ENCODE measurements at places on chromosomes 11 and 22.

GRCh38 chr22:40818192-40818746 lies 877 bp downstream of the SLC25A17 start:
- peak; percentile 6 for DNase-seq

GRCh38 chr11:4862447-4863236 lies 13.6 kb upstream of the OR51S1 start:
- DNase-seq: no peak

DNA sequence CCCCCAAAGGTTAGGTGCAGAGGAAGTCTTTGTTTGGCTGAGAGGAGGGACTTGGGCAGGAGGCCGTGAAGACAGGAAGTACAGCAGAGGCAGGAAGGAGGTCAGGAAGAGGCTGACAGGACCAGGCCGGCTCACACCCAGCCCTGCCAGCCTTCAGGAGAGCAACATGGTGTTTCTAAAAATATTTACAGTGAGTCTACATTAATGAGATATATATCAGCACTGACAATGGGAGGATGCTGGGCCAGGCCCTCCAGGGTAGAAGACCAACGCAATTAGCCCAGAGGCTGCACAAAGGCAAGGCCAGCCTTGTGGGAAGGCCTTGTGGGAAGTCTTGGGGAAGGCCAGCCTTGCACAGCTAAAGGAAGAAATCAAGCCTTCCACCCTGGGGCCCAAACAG lies 7.9 kb upstream of the APLNR start:
- no peak for DNase-seq

DNA sequence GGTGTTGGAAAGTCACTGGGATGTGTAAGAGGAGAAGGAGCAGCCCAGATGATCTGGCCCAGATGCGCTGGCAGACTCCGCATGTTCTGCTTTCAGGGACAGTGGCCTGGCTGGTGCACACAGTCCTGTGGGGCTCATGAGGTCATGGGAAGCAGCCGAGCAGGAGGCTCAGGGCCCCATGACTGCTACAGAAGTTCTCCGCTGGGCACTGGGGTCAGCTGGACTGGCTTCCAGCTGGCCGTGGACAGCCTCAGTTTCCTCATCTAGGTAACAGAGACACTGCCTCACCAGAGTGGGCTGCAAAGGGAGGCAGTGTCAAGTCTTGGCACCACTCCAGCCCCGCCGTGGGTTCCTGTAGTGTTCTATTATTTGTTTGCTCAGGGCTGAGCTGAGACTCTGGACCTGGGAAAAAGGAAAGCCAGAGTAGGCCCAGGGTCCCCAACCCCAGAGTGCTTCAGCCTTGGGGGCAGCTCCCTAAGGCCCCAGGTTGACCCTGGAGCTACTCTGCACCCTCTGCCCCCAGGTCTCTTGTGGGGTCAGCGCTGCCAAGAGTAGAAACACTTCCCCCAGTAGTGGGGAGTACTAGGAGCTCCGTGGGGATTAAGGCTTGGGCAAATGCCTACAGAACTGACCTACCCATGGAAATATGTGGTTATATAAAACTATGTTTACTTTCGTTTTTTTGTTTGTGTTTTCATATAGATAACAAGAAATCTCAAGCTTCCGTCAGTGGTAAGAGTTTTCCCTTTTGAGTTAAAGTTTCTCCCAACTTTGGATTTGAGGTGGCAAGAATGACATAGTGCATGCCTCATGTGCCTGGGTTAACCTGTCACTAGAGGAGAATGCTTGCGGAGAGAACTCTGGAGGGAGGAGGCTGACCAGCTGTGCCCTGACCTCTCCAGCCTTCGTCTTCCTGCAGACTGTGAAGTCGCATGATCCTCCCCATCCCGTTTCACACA lies 45.3 kb downstream of the MED15 start:
- DNase-seq: no peak

DNA sequence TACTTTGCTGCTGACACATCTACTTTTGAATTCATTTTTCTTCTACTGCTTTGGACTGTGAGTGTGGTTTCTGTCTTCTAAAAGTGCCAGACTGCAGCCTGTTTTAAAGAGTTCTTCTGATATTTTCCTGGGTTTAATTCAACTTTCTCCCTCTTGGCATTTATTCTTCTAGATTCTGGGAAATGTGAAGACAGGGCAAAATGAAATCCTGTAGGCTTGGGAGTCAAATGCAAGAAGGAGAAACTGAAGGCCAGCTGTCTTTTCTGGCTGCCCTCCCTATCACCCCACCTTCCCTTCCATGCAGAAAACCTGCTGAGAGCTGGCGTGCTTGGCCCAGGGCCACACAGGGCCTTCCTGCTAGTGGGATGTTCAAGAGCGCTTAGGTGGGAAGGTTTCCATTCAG lies 7.6 kb downstream of the ZNF70 start:
- no peak for DNase-seq

GRCh38 chr11:72724851-72725723 lies 27.1 kb downstream of the ARAP1 start:
- DNase-seq: peak; percentile 89

GRCh38 chr11:63609971-63610580 lies 4.2 kb downstream of the PLAAT3 start:
- DNase-seq: no peak

- DNase-seq: no peak
These were observed 112.1 kb downstream of the SLC1A2 start for GRCh38 chr11:35307221-35307621.

GRCh38 chr11:62613291-62613778 lies 278 bp downstream of the ROM1 start:
- no peak for DNase-seq

- DNase-seq: no peak
These were observed 17.4 kb downstream of the BMAL1 start for GRCh38 chr11:13294771-13295579.

- DNase-seq: no peak
These were observed 12.5 kb downstream of the SELENOO start for GRCh38 chr22:50213263-50213662.

DNA sequence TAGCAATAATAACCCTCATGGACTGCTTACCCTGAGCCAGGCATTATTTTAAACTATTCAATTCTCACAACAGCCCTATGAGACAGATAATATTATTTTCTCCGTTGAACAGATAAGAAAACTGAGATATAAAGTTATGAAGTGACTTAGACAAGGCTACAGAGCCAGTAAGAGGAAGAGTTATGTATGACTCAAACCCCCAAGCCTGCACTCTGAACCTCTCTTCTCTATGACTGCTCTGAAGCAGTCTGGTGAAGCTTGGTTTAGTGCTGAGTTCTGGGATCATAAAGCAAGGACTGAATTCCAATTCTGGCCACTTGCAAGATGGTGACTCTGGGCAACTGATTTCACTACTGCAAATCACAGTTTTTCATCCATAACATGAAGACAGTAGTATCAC lies 34.5 kb downstream of the TNKS1BP1 start:
- no peak for DNase-seq

DNA sequence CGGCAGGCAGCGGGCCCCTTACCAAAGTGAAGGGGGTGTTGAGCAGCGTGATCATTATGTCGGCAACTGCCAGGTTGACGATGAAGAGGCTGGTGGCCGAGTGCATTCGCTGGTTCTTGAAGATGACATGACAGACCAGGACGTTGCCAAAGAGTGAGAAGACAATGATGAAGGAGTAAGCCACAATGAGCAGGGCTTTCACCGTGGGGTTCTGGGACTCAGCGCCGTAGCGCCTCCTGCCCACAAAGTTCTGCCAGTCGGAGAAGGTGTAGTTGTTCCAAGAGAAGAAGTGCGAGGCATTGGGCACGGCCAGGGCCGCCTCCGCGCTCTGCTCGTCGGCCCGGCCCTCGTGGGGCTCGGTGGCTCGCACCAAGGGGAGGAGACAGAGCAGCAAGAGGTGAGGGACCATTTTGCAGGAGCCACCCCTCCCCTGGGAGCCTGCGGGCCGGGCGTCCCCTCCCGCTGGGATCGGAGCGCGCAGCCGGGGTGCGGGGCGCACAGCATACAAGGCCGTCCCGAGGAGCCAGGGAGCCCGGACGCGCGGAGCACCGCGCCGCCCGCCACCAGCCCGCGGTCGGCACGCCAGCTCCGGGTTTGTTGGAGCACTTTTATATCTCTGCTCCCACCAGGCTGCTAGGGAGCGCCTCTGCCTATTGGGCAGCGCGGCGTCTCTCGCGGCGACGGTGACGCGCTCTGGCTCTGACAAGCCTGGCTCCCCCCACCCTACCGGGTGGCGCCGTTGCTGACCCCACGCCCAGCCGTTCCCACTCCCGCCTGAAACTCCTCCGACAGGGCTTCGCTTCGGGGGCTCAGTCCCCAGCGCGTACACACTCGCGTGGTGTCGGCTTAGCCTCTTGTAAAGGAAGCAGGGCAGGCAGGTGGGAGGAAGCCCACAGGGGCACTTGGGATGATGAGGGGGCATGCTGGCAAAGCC lies at the start of gene GPR83:
GPR83 (minus strand) TSS at position 581 of the 934 bp plus-strand sequence; CDS start at position 409, 172 bp downstream.
- no peak for DNase-seq

DNA sequence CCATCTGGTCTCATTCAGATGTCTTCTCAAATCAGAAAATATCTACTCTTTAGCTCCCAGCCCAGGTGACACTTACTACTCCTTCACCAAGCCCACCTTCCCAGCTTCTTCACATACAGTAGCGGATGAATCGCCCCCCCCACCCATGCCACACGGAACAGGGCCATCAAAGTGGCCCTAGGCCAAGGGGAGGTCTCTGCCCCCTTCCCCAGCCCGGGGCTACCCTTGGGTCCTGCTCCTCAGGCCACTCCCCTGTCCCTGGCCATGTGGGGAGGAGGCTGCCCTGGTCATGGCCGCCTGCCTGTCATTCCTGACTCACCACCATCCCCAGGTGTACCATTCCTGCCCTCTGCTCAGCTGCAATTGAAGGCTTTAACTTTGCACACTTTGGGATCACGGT lies 142.8 kb downstream of the NECTIN1 start:
- no peak for DNase-seq
